Stimulated activated CD8-positive, alpha-beta memory T cell treated with anti-CD3 and anti-CD28 coated beads, Interleukin-12 subunit alpha, Interleukin-12 subunit beta, amount 100 ng/mL, for 4 hours (primary cell): ENCODE measurements at places on chromosomes 13 and 19.
A peak's percentile ranks its signal among the peaks of the same experiment; 100 is the strongest.

GRCh38 chr13:44879452-44880058, 109.7 kb downstream of the NUFIP1 start:
- DNase-seq, result no peak

- DNase-seq, result no peak
These were observed 920 bp upstream of the SIGLEC7 start for GRCh38 chr19:51141181-51141580.

- DNase-seq, result no peak
These were observed 8.1 kb upstream of the ICAM1 start for GRCh38 chr19:10262771-10263170.

DNA sequence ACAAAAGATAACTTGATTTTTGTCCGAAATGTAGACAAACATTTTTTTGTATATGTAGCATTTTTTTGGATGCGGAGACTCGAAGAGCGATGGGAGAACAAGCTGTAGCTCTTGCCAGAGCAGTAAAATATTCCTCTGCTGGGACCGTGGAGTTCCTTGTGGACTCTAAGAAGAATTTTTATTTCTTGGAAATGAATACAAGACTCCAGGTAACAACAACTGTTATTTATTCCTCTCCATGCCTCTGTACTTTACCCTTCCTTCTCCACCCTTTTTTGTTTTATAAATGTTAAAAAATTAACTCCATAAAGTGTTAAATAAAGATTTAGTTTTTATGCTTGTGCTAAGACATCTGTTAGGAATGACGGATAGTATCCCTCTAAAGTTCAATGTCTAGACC, 184.2 kb downstream of the PCCA start:
- no peak for DNase-seq

DNA sequence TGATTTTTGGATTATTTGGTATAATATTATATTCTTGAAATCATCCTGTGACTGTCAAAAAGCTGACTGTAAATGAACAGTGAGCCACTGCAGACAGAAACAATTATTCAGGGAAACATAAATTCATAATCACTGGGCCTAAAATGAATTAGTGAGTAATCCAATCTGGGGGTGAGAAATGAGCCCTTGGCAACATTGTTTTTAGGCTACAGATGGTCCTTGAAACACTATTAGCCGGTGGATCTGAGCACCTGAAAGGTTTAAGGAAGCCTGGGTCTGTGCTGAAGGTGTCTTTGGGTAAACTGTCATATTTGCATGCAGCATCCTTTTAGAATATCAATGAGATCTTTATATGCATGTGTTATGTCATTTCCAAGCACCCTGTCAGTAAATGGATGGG, 290.7 kb downstream of the ATP8A2 start:
- DNase-seq, result no peak

- DNase-seq, result no peak
These were observed 96.8 kb downstream of the ARHGEF7 start for GRCh38 chr13:111211789-111212516.

- no peak for DNase-seq
These were observed 4.6 kb downstream of the GRIN2D start for GRCh38 chr19:48398102-48398374.

- no peak for DNase-seq
These were observed 21.9 kb downstream of the VRK3 start for GRCh38 chr19:50003254-50003788.

- no peak for DNase-seq
These were observed 34.9 kb upstream of the METTL21C start for GRCh38 chr13:102729560-102730270.

DNA sequence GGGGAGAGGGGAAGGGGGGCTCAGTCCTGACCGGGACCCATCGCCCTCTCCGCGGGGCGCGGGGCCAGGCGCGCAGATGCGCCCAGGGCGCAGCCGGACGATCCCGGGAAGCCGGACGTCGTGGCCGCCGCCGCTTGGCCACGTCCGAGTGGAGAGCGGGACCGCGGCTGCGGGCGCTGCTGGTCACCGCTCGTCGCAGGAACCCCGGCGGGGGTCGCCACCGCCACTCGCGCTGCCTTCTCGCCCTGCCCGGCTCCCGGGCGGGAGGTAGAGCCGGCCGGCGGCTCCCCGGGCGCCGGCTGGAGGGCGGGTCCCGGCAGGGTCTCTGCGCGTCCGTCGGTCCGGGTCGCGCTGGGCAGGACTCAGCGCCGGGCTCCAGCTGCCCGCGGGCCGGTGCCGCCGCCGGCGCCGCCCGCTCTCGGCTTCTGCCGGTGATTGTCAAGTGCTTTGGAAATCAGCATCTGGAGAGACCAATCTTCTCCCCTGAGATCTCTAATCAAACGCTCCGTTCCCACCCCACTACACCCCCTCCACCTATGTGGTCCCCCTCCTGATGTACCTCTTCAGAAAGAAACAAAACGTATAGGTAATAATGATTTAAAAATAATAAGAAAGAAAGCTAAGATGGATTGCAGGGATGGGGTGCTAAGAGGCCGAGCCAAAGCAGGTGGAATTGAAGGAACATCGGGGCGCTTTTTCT, 464.4 kb downstream of the ITGBL1 start:
- no peak for DNase-seq

- no peak for DNase-seq
These were observed 6.3 kb downstream of the MAMSTR start for GRCh38 chr19:48713041-48713863.

GRCh38 chr13:93398167-93399035, 171.8 kb downstream of the GPC6 start:
- DNase-seq, result no peak

DNA sequence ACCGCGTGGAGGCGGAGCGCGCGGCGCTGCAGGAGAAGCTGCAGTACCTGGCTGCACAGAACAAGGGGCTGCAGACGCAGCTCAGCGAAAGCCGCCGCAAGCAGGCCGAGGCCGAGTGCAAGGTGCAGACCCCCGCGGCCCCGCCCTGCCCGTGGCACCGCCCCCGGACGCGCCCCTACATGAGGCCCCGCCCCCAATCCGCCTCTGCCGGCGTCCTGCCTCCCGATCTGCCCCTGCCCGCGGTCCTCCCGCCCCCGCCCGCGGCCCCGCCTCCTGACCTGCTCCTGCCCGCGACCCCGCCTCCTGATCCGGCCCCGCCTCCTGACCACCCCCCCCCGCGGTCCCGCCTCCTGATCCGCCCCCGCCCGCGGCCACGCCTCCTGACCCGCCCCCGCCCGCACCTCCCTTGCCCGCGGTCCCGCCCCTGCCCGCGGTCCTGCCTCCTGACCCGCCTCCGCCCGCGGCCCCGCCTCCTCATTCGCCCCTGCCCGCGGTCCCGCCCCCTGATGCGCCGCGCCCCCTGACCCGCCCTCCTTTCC, 11.7 kb downstream of the PRR36 start:
- DNase-seq, result peak; percentile 34

GRCh38 chr19:11480715-11481533, at the start of gene ELAVL3:
Gene ELAVL3 (minus strand): TSS chr19:11481046. CDS start chr19:11480608, 438 bp downstream.
- no peak for DNase-seq

GRCh38 chr19:52297601-52298364, 814 bp downstream of the ZNF480 start:
- DNase-seq, result no peak

- no peak for DNase-seq
These were observed 9.3 kb downstream of the RPS9 start for GRCh38 chr19:54209811-54210494.

DNA sequence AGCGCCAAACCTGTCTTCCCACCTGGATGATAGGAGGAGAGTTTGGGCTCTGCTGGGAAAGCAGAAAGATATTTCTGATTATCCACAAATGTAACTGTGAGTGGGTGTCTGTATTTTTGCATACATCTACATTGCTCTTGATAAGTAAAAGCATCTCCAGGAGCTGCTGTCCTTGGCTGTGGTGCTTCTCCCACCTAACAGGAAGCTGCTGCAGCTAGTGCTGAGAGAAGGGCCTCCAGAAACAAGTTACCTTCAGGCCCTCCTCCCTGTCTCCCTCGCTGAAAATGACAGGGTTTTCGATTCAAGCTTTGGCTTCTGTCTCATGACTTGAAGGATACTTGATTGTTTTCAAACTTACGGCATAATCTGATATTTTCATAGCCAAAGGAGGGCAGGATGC, 90.1 kb downstream of the FOXO1 start:
- no peak for DNase-seq

DNA sequence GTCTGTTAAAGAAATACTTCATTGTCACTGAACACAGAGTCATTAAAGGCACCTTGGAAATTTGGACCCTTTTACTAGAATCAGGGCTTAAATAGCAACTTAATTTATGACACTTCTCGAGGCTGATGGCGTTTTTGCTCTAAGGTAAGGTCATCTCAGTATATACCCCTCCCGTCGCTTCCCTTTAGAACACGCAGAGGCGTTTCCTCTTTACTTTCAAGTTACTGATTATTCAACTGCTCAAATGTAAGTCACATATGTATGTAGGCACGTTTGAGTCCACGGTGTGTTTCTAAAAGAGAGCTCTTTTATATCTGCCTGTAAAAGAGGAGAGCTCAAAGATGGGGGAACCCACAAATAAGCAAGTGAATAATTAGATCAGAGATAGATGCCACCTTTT, 181.5 kb downstream of the TSHZ3 start:
- DNase-seq, result no peak

GRCh38 chr19:30908262-30908771, 440.9 kb downstream of the TSHZ3 start:
- DNase-seq, result no peak

GRCh38 chr13:109715902-109716301, 70.5 kb downstream of the IRS2 start:
- no peak for DNase-seq

DNA sequence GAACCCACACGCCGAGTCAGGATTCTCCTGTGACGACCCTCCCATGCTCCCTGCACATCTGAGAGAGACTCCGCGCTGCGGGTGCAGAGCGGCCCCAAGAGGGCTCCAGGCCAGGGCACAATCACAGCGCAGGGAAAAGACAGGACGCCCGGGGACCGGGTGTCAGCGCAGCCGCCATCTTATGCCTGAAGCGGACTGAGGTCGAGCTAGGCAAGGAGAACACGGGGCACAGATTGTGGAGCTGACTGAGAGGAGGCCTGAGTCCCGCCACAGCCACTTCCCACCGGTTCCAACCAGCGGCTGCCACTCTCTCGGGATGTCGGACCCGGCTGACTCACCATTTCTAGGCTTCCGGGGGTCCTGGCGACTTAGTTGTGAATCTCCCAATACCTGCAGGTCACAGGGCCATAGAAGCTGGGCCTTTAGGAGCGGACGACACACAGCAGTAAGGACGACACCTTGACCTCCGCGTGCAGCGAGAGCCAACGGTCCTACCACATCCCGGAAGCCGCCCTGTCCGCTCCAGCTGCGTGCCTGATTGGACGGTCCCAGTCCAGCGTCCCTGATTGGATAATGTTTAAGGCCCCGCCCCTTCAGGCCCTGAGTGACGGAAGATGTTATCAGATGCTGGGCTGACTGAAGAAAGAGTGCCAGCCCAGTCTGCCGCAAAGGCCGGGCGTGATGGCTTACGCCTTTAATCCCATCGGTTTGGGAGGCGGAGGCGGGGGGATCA, at the start of gene ZNF728:
ZNF728 (minus strand) TSS at position 487 of the 733 bp plus-strand sequence; CDS start at position 341, 146 bp downstream.
- no peak for DNase-seq

DNA sequence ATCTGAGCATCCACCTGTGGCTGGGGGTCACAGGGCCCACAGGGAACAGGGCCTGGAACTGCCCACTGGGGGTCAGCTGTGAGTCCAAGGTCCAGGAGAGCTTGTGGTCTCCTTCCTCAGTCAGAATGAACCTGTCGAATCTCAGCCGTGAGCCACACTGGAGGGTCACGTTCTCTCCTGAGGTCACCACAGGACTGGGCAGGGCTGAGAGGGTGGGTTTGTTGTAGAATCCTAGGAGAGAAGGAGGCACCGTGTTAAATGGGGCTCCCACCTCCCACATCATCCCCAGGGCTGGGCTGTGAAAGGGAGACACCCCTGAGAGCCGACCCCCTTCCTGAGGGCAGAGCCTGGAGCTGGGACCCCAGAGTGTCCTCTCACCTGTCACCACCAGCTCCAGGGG, 1.5 kb downstream of the LILRA5 start:
- no peak for DNase-seq

GRCh38 chr13:85879014-85879413, 79.8 kb upstream of the SLITRK6 start:
- no peak for DNase-seq

DNA sequence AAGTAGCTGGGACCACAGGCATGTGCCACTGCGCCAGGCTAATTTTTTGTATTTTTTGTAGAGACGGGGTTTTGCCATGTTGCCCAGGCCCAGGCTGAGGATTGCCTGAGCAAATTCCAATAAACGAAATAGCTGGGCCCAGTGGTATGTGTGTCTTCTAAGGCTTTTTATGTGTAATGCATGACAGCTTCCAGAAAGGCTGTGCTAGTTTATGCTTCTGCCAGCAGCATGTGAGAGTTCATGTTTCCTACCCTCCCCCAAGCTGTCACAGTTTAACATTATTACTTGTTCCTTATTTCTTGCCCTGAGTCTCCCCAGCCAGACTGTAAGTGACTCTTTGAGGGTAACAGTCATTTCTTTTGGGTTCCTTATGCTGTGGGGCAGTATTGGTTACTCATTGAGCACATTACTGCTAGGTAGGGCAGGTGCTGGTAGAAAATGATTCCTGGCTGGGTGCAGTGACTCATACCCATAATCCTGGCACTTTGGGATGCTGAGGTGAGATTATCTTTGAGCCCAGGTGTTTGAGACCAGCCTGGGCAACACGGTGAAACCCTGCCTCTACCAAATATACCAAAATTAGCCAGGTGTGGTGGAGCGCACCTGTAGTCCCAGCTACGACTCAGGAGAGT, 13.6 kb downstream of the GPATCH1 start:
- no peak for DNase-seq

DNA sequence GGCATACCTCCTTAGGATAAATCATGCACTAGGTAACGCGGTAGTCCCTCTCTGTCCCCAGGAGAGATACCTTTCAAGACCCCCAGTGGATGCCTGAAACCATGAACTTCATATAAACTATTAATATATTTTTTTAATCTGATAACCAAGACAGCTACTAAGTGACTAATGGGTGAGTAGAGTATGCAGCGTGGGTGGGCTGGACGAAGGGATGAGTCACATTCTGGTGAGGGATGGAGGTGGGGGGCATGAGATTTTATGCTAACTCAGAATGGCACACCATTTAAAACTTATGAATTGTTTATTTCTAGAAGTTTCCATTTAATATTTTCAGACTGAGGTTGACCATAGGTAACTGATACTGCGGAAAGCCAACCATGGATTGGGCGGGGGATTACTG, 46.2 kb downstream of the CDK8 start:
- no peak for DNase-seq

GRCh38 chr13:111629926-111630325, 309.5 kb downstream of the TEX29 start:
- DNase-seq, result no peak

- no peak for DNase-seq
These were observed 2.3 kb upstream of the AKAP8 start for GRCh38 chr19:15381864-15382263.
